NCI-H2227 treated with DMSO at 0.1 percent for 48 hours (cell line): ENCODE measurements at places on chromosomes 7 and 10.

GRCh38 chr10:118106426-118106825 lies 59.7 kb upstream of the RAB11FIP2 start:
- DNase-seq, result no peak

GRCh38 chr10:98924526-98924925 lies 311.1 kb downstream of the HPSE2 start:
- no peak for DNase-seq

DNA sequence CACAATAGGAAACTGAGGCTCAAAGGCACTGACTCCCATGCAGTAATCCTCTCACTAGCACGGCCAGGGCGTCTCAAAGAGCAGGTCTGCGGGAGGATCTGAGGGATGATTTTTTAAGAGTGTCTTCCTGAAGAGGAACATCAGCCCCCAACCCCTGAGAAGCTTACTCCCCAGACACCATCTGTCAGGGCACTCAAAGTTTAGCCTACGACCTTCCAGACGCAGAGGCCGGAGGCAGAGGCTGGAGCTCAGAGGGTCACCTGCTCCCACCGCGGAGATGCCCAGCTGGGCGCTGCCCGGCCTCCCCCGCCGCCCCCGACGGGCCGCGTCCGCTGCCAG lies 1.7 kb downstream of the ZNF777 start:
- no peak for DNase-seq

- no peak for DNase-seq
Measured at GRCh38 chr7:44329888-44330287, 4.5 kb upstream of the CAMK2B start.

DNA sequence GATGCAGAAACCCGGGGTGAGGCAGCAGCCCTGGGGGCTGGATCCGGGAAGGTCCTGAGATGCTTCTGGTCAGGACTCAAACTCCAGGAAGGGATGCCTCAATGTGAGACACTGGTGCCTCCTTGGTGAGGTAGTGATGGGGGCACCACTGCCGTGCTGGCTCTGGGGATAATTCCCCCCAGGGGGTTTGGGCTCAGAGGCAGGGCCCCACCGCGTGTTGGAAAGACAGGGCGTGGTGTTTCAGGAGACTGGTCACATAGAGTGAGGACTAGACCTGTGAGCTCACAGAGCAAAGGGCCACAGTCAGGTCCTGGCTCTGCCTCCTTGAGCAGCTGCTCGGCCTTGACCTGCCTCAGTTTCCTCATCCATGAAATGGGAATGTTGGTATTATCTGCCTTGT lies 361.9 kb downstream of the GLRX3 start:
- no peak for DNase-seq

DNA sequence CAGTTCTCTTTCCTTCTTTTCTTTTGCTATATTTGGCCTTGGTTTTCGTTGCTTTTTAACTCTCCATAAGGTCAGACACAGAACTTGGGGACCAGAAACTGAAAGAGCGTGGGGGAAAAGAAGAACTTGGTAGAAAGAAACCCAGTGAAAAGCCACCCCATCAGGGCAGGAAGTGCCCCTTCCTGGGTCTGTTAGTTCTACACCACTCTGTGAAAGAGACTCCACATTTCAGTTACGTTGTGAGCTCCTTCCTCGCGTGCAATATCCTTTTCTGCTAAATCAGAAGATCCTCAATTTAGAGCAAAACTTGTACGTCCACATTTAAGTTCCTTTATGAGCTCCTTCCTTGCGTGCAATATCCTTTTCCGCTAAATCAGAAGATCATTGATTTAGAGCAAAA lies 220.6 kb upstream of the FOXK1 start:
- DNase-seq, result no peak
